ENCODE measurements at places on chromosomes 16 and 17.
A peak's percentile ranks its signal among the peaks of the same experiment; 100 is the strongest.

DNA sequence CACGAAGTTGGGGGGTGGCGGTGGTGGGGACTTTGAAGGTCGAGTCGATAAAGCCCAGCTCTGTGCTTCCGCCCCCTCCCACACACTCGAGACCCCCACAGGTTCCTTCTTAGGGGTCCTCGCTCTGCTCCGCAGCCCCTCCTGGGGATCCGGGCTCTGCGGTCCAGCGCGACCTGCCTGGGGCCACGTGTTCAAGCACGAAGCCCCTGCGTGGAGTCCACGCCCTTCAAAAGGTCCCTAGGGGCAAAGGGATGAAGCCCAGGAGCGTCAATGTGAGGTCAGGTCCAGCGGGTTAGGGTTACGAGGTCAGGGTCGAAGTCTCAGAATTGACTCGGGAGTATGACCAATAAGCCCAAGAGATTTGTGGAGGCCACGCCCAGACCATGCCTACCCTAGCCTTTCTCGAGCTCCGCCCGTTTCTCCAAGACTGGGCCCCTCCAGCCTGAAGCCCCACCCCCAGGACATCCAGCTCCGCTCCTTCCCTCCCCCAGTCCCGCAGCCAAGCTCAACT lies 786 bp upstream of the CACNA1G start:
- DNase-seq: no peak

DNA sequence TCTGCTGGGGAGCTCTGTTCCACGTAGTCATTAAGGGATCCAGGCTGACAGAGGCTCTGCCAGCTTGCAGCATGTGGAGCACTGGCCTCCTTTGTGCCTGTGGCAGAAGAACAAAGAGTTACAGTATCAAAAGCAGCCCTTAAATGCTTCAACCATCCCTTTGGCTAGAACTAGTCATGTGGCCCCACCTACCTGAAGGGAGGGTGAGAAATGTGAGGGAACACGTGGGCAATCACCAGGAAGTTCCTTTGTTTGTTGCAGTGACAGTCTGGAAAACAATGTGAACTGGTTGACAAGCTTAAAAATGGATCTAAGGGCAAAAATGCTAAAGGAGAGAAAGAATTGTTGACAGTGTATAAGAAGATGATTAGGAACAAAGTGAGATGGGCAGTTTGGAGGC lies 290.4 kb upstream of the HSBP1 start:
- no peak for DNase-seq

- DNase-seq: no peak
Observed at GRCh38 chr16:2033057-2033908, 6.6 kb downstream of the NHERF2 start.

- DNase-seq: no peak
Observed at GRCh38 chr16:3999479-4000325, 116.5 kb downstream of the ADCY9 start.

DNA sequence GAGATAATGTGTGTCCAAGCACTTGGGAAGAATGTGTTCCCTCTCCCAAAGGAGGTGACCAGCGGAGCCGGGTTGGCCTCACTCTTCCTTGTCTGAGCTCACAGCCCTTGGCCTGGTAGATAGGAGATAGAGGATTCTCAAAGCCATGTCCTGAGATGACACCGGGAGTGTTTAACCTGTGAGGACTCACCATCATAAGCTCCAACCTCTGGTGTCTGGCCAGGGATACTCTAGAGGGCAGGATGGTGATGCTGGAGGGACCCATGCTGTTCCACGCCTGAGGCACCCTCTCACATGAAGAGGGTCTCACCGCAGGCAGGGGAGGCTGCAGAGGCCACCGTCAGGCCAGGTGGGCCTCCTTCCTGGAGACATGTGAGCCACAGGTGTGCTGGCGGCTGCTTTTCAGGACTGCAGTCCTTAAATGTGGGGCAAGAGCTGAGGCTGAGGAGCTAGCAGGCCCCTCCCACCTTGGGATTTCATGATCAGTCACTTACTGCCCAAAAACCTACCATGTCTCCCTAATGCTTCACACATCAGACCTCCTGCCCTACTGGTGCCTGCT lies 6.6 kb upstream of the ZNF629 start:
- no peak for DNase-seq

DNA sequence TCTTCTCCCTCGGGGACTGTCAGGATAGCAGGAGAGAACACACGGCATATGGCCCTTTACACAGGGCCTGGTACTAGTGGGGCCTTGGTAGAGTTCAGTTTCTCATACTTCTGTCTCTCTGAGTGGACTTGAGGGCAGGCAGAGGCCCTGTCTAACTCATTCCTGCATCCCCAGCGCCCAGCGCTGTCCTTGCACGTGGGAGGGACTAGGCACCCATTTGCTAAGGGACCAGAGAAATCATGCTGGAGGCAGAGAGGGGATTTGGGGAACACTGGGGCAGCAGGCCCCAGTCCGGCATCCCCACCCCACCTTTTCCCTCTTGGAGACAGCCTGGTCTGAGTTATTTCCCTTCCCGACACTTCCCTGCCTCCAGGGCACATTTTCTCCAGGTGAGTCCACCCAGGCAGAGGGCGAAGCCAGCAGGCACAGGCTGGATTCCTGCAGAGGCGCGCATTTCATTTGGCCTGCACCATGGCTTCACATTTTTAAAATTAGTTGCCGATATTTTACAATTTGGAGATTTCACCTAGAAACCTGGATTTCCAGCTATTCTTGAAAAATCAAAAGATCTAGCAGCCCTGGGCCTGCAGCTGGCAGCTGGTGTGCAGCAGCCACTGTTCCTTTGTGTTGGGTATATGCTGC lies 9.7 kb upstream of the NKD1 start:
- no peak for DNase-seq

DNA sequence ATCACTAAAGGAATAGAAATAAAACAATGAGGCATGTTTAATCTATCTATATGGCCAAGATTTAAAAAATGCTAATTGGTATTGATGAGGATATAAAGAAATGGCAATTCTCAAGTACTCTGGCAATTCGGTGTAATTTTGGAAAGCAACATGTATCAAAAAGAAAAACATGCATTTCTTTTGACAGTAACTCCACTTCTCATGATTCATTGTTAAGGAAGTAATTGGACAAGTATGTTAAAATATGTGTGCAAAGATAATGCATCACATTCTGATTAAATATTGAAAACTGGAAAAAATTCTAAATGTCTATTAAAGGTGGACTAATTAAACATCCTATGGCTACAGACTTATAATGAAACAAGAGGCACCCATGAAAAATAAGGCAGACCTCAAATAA lies 81.2 kb downstream of the CREBBP start:
- DNase-seq: no peak

DNA sequence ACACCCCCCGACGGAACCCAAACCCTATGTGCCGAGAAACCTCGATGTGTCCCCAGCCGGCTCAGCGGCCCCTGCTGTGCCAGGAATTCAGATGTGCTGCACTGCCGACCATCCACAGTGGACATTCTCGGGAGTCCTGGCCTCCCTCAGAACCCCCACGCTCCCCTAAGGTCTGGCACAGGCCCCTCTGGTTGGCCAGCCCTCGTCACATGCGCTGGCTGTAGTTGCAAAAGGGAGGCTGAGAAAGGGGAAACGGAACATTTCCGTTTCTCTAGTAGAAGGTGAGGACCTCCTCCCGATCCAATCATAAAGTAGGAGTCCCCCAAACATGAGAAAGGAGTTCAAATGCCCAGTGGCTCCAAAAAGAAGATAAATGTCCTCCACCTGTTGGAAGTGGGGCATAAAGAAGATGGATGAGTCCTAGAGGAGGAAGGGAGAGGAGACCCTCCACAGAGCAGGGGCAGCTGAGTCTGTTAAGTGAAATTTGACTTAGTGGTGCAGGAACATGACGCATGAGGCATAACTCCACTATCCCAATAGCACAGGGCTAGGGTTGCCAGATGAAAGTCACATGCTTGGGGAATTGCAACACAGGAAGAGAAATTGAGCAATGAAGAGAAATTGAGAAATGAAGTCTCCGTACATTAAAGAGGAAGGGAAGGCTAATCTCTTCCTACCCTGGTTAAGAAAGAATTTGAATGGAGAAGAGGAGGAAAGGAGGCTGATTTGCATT lies 49.3 kb upstream of the WSB1 start:
- no peak for DNase-seq

- no peak for DNase-seq
Observed at GRCh38 chr17:57687642-57688041, 57.5 kb downstream of the CCDC182 start.

DNA sequence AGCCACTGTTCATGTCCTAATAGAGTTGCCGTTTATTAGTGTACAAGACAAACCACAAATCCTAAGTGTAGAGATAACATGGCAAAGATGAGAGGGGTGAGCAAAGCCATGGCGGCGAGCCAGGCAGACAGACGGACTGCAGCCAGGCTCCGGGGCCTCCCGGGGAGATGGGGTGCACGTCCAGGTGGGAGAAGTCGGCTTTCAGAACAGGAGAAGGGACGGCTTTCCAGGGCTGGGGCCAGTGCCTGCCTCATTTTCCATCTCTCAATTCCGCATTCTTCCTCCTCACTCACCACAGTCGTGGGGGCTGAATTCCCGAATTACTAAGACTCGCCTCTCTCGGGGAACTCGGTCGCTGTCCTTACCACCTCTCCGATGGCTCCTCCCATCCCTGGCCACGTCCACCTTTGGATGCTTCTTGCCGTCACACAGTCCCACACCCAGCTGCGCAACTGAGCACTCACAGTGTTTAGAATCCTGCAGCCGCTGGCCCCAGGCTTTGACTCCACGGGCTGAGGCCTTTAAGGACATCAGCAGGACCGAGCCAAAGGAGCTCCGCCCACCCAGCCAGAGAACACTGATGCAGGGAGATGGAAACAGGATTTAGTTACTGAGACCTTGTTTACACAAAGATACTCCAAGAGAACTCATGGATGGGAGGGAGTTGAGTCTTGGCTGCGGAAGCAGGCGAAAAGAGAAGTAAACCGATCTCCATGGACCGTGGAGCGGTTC lies 59.7 kb downstream of the RNF112 start:
- no peak for DNase-seq

GRCh38 chr17:73683771-73684170 lies 39.5 kb upstream of the SDK2 start:
- DNase-seq: no peak

DNA sequence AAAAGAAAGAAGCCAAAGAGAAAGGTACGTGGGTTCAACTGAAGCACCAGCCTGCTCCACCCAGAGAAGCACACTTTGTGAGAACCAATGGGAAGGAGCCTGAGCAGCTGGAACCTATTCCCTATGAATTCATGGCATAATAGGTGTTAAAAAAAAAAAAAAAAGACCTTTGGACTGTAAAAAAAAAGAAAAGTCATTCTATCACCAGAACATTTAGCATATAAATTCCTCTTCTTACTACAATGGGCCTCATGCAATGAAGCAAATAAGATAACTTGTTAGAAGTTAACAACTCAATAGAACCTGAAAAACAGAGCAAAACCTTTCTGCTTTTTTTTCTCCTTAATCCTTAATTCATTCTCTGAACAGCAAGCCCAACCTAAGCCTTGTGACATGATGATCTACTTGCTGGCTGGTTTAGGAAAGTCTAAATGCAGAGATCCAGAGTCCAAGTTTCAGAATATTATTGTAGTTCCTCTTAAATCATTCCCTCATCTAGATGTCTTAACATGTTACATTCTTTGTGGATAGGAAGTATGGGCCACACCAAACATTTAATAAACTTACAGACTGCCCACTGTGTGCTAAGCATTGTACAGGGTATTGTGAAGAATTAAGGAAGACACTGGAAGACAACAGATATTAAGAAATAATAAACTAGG lies 45.4 kb downstream of the BRCA1 start:
- no peak for DNase-seq

GRCh38 chr16:78729687-78730086 lies 630.2 kb downstream of the WWOX start:
- no peak for DNase-seq

GRCh38 chr17:57075193-57075592 lies 9.9 kb upstream of the AKAP1 start:
- no peak for DNase-seq

DNA sequence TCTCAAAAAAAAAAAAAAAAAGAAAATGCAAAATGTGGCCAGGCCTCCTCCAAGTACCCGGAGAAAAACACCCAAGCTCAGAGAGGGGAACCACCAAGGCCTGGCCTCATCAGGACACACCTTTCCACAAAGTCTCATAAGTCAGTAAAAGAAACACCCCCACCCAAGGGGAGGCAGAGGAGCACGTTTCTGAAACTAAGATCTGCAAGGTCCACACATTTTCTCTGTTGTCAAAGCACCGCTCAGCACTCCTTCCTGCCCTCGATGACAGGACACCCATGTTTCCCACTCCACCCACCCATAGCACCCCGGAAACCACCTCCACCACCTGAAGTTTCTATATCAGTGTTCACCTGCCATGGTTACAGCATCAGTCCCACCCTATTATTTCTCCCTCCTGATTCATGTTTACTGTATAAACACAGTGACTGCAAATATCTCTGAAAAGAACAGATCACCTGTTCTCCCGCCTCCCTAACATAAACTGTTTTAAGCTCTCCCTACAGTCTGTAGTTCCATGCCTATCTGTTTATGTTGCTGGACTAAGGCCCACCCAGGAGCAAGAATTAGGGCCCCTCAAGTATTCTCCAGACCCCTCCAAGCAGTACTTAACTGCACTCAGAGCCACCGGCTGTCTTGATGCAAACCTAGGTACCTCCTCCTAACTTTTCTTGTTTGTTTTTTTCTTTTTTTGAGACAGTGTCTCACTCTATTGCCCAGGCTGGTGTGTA lies 2.0 kb downstream of the CORO7 start:
- DNase-seq: peak; percentile 78

DNA sequence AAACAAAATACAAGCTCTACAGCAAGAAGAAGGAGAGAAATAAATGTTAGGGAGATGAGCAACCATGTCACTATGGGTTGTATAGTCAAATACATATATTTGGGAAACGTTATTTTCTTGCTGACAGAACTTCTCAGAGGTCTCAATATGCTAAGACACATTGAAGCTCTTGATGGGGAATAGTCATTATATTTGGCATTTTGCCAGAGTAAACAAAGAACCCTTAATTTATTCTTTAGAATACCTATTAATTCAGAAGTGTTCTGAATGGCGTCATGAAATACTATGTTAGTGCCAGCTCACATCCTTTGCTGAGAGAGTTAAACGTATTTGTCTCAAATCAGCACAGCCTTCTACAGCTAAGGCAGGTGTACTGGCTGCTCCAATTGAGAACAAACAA lies 458.9 kb downstream of the CDH13 start:
- DNase-seq: no peak

DNA sequence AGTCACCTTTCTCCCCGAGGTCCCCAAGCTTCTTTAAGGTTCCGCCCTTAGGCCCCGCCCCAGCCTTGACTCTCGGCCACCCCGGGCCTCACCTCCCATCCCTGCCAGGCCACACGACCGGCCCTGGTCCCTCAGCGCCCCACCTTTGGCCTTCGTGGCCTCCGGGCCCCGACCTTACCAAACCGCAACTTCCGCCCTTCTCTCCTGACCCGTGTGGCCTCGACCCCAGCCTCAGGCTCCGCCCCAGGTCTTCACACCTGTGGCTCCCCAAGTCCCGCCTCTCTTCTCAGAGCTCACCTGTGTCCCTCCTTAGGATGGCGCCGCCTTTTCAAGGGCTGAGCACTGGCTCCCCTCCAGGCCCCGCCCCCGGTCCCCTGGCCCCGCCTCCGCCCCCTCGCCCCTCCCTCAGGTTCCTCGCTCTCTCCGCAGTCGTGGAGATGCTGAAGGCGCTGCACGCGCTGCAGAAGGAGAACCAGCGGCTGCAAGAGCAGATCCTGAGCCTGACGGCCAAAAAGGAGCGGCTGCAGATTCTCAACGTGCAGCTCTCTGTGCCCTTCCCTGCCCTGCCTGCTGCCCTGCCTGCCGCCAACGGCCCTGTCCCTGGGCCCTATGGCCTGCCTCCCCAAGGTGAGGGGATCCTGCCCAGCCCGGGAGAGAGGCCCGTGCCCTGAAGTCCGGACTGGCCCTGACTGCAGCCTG lies 10.0 kb upstream of the CISD3 start:
- no peak for DNase-seq

GRCh38 chr17:57106107-57106835 lies 21.2 kb downstream of the AKAP1 start:
- no peak for DNase-seq

GRCh38 chr17:81294512-81295030 lies 536 bp downstream of the SLC38A10 start:
- no peak for DNase-seq

All from activated CD4-positive, alpha-beta T cell treated with anti-CD3 and anti-CD28 coated beads, Interleukin-2, amount 50 U/mL, for 4 hours (primary cell).